ENCODE measurements at places on chromosomes 12 and 14. TPM values are rescaled to one million over a fixed set of nuclear protein-coding genes. Genes with fewer than 3 reads are reported as not detected.

Gene FOXG1
- total RNA-seq: not detected

DNA sequence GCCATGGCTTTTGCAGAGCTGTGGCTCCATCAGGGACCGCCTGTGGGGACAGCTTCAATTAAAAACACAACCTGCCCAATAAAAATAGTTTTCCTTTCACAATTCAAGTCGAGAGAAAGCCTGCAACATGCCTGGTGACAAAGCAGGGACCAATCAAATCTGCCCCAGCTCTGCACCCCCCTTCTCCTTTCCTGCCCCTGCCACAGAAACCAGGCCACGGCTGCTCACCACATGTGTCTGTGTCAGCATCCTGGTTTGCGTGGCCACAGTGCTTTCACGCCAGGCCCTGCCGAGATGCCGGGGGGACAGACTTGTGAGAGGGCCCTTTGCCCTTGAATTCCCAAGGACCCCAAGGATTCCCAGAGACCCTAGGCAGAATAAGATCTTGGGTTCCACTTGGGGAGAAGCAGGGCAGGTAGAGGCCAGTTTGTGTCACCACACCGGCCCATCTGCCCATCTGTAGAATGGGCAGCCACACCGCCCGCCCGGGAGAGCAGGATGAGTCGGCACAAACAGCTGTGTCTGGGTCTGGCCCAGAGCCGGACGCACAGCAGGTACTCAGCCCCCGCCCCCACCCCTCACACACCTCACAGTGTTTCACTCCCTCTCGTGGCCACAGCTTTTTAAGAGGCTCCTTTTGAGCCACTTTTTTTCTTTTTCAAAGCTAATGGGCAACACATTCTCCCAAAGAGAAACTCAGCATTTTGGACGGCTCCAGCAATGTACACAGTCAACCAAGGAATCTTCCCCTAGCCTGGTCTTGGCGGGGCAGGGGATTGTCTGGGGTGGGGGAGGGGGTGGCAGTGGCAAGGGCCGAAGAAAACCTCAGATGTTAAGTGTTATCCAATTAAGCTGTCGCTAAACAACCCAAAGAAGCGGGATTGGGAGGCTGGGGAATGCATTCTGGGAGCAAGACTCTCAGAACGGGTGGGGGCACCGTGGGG, 41.5 kb downstream of the BCL11B start:
- no peaks in the 10 kb centered on the region for H3K27me3 ChIP-seq
- peaks cover 11% of the 10 kb centered on the region for H3K36me3 ChIP-seq
- H3K27ac ChIP-seq: peak overlapping the region; percentile 100
- H3K4me1 ChIP-seq: peaks cover 78% of the 10 kb centered on the region

DNA sequence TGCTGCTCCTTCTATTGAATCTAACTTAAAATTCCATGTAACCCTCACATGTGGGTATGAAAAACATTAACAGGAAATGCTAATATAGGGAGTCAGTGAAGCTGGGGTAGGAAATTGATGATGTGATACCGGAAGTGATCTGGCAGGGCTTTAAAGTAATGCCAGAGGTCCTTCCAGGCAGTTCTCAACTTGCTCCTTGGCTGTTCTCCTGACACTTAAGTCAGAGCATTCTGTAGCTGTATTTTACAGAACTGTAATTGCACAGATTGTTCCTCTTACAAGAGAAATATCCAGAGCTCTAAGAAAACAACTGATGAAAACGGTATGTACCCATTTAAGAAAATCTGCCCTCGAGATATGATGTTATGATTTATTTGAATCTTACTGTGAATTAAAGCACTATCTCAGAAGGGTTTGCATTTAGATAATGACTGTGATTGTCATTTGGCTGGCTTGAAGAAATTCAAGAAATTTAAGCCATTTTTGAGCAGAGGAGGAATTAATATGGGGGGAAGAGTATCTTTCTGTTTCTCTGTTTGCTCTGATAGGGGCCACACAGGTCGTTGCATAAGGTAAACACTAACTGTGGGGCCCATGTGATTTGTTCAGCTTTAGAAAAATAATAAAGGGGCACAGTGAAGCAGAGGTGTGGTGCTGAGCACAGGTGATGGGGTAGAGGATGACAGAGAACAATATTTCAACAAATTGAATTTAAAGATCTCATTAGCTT, 88.4 kb downstream of the BBS10 start:
- DNase-seq: no peak
- peaks cover 16% of the 10 kb centered on the region for H3K27me3 ChIP-seq
- H3K4me3 ChIP-seq: no peak overlapping the region
- H3K36me3 ChIP-seq: no peaks in the 10 kb centered on the region

- H3K4me1 ChIP-seq: peaks cover 3% of the 10 kb centered on the region
- DNase-seq: no peak
- no peaks in the 10 kb centered on the region for H3K36me3 ChIP-seq
Measured at GRCh38 chr12:12954878-12955625, 3.1 kb upstream of the GPRC5D start.

Gene MFAP5
- not detected for total RNA-seq

DNA sequence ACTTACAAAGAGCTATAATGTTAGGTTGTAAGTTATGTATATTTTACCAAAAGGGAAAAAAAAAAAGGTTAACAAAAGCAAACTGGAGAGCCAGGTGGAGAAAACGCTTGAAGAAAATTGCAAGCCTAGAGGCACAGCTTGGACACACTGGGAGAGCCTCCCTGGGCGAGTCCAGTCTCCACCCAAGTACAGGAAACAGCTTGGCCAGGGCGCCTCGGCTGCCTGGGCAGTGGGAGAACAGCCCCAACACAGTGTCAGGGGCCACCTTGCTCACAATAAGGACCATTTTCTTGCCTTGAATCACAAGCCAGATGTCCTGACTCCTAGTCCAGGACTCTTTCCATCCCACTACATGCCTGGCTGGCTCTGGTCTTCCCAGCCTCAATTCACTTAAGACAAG, 33.3 kb downstream of the TTC7B start:
- DNase-seq: no peak
- H3K4me1 ChIP-seq: peaks cover 4% of the 10 kb centered on the region
- no peak overlapping the region for H3K4me3 ChIP-seq
- no peak overlapping the region for H3K27ac ChIP-seq
- no peaks in the 10 kb centered on the region for H3K36me3 ChIP-seq

Data from T-helper 17 cell (primary cell).